Stimulated activated CD4-positive, alpha-beta T cell treated with anti-CD3 and anti-CD28 coated beads, Interleukin-2, amount 100 ng/mL, for 48 hours (primary cell): ENCODE measurements at places on chromosomes 7 and 10.

GRCh38 chr7:145224775-145225174 lies 388.9 kb upstream of the TPK1 start:
- DNase-seq, result no peak

DNA sequence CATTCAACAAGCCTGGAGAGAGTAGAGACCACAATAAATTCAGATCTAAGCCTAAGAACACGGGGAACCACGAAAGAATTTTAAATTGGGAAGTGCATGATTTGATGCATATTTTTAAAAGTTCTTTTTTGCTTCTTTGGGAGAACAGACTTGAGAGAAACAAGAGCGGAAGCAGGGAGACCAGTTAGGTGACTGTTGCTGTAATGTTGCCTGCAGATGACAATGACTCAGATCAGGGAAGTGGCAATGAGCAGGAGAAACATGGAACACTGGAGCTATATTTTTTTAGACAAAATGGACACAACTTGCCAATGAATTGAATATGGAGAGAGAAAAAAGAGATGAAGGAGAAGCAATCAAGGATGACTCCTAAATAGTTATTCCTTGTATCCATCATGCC lies 125.1 kb downstream of the RAPGEF5 start:
- DNase-seq, result no peak

DNA sequence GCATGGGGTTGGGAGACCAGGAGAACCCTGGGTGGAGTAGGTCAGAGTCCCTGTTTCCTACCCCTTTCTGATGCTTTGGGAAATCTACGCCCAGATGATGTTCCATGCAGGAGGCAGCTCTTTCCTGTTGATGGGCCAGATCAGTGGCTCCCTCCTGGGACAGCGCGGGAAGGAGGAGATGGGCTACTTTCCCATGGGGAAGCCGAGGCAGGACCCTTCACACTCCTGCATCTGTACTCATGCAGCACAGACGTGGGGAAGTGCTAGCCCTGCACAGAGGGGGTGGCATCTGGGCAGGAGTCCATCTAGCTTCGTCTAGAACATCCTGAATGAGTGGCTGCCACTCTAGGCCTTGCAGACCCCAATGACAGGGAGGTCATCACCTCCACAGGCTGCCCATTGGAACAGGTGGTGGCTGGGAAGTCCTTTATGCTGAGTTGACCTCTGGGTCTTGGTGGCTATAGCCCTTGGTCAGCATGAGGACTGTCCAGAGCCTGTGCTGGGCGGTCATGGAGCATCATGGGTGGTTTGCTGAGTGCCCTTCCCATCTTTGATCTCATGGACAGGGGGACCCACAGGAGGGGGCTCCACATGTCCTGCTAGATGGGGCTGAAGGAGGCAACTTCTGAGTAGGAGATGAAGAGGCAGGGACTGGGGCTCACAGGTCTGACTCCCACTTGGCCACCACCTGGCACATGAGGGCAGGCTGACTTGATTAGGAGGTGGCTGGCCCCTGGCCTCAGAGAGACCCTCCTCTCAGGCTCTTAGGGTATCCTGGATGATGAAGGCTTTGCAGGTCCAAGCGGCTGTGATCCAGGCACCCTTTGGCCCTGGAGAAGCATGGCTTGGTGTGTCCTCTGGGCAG lies 24.6 kb downstream of the RAMP3 start:
- no peak for DNase-seq

GRCh38 chr10:100913470-100913865 lies 705 bp downstream of the SLF2 start:
- DNase-seq, result no peak

DNA sequence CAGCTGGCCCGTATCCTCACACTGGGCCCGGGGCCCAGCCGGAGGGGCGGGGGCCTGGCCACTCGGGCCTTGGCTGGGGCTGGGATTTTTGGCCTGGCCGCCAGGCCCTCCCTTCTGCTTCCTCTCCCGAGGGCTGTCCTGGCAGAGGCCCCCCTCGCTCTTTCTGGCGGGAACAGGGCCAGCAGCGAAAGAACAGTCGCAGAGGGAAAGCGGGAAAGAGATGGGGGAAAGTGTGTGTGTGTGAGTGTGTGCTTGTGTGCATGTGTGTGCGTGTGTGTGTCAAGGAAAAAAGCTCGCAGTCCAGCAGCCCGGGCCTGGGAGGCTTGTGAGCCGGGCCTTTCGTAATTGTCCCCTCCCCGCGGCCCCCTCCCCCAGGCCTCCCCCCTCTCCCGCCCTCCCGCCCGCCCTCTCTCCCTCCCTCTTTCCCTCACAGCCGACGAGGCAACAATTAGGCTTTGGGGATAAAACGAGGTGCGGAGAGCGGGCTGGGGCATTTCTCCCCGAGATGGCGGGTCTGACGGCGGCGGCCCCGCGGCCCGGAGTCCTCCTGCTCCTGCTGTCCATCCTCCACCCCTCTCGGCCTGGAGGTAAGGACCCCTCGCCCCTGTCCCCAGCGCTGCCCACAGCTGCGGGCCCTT lies at the start of gene ELN:
ELN (plus strand) TSS at position 491 of the 638 bp plus-strand sequence; CDS start at position 506, 15 bp downstream.
- no peak for DNase-seq

DNA sequence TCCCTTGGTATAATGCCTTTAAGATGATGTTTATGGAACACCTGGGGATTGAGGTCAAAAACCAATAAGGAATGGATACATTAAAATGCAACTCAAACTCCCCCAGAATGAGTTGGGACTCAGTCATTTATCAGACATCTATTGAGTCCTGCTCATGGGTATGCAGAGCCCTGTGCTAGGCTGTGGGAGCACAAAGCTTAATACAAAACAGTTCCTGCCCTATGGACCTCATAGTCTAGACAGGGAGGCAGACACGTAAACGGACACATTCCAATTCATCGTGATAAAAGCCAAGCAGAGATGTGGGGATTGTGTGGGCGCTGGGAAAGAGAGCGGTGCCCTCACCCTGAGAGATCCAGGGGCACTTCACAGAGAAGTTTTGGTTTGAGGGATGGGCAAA lies 181.7 kb downstream of the PTEN start:
- DNase-seq, result no peak

GRCh38 chr7:127620406-127621233 lies 2.7 kb upstream of the PAX4 start:
- no peak for DNase-seq

DNA sequence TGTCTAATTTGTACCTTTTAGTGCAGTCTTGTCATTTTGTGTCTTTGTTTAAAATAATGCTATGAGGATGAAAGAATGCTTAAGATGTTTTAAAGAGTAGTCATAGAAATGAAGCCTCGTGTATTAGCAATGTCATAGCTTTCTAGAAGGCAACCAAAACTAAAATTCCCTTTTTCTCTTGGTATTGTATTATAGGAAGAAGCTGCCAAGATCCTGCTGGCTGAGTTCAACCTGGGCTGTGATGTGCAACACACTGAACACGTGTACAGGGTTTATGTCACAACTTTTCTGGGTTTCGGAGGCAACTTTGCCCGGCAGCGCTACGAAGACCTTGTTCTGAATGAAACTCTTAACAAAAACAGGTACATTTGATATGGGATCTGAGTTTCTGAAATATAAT lies 36.2 kb downstream of the COX15 start:
- no peak for DNase-seq

DNA sequence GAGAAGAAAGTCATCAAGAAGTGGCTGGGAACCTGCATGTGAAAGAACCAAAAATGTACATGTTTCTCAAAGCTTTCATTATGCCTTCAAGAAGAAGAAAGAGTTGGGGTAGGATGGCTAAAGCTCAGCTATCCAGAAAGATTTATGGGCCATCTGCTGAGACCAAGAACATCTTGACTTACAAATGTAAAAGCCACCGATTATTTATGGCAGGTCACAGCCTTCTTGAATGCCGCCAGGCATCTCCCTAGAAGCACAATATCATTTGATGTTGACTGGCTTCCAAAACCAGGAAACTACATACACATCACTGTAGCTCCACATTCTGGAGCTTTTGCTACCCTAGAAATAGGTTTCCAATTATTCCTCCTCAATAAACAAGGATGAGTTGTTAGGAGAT lies 254.2 kb upstream of the AOAH start:
- no peak for DNase-seq

GRCh38 chr7:13032576-13032975 lies 345.1 kb downstream of the ARL4A start:
- DNase-seq, result no peak

GRCh38 chr10:13564576-13564975 lies 22.2 kb upstream of the PRPF18 start:
- DNase-seq, result no peak

DNA sequence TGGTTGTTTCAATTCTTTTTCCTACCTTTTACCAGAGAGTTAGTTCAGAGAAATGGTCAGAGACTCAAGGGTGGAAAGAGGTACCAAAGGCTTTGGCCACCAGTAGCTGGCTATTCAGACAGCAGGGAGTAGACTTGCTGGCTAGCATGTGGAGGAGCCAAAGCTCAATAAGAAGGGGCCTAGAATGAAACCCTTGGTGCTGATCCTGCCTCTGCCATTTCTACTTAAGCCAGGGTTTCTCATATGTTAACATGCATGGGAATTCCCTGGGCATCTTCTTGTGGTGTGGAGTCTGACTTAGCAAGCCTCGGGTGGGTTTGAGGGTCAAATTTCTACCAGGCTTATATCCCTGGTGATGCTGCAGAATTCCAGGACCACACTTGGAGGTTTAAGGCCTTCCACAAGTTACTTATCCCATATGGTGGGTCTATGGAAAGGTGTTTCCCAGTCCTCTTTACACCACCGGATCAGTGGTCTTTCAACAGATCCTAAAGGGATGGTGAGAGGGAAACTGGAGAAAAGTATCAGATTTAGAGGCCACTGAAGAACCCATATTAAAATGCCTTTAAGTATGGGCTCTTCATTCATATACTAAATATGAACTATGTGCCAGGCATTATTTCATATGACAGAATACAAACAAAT lies 3.2 kb downstream of the IL6 start:
- DNase-seq, result no peak

DNA sequence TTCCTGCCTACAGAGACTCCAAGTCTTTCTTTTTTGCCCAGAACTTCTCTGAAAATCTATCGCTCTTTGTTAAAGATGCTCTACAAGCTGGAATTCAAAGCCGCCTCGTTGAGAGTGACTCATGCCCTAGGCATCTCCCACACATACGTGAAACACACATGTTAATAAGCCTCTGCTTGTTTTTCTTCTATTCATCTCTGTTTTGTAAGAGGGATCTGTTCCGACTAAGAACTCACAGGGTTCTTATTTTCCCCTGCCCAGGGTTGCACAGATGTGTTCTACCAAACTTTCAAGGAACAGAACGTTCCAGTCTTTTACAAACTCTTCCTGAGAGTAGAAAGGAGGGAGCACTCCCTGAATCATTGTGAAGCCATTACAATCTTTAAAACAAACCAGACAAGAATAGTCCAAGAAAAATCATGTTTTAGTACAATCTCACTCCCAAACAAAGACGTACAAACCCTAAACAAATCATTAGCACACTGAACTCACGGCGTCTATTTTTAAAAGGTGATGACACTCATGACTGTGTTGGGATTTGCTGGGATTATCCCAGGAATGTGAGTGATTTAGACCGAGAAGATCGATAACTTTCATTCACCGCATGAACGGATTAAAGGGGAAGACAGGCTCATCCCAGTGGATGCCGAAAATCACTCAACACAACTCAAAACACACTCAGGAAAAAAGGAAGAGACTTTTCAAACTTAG lies 55.3 kb upstream of the INPP5A start:
- no peak for DNase-seq

DNA sequence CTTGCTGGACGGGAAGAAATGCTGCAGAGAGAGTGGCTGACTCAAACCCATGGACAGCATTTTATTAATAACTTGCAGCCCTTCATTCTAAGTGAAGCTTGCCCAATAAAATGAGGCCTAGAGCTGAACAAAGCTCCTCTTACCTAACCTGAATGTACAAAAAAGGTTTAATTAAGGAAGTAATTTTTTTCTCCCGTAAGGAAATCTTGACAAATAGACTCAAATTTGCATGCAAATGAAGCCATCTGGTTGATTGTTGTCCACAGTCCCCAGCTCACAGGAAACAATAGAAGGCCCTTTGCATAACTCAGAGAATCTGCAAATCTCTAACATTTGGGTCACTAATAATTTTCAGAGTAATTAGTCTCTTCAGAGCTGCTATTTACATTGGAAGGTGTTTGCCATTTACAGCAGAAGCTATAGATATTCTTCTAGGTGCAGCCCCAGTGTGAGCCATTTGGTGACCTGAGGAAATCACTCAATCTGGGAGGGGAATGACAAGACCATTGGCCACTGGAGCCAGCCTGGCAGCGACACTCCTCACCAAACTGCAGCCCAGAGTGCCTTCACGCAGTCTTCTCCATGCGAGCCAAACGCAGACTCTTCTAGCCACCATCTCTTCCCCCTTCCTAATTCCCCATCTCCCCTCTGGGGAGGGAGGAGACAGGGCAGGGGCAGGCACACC lies 483.0 kb upstream of the C7orf33 start:
- no peak for DNase-seq

GRCh38 chr10:61271127-61271780 lies 181.9 kb downstream of the TMEM26 start:
- no peak for DNase-seq

GRCh38 chr10:43061760-43062159 lies 15.1 kb upstream of the RET start:
- no peak for DNase-seq

- no peak for DNase-seq
These were observed 65.7 kb downstream of the CRTAC1 start for GRCh38 chr10:97964748-97965147.

- no peak for DNase-seq
These were observed 32.1 kb upstream of the MDFIC start for GRCh38 chr7:114889646-114890285.

- DNase-seq, result no peak
These were observed at the start of gene LAMB1 for GRCh38 chr7:108002726-108003598. TSS of gene LAMB1 (minus strand) at chr7:108003161. CDS start at chr7:108002885, 276 bp downstream.

DNA sequence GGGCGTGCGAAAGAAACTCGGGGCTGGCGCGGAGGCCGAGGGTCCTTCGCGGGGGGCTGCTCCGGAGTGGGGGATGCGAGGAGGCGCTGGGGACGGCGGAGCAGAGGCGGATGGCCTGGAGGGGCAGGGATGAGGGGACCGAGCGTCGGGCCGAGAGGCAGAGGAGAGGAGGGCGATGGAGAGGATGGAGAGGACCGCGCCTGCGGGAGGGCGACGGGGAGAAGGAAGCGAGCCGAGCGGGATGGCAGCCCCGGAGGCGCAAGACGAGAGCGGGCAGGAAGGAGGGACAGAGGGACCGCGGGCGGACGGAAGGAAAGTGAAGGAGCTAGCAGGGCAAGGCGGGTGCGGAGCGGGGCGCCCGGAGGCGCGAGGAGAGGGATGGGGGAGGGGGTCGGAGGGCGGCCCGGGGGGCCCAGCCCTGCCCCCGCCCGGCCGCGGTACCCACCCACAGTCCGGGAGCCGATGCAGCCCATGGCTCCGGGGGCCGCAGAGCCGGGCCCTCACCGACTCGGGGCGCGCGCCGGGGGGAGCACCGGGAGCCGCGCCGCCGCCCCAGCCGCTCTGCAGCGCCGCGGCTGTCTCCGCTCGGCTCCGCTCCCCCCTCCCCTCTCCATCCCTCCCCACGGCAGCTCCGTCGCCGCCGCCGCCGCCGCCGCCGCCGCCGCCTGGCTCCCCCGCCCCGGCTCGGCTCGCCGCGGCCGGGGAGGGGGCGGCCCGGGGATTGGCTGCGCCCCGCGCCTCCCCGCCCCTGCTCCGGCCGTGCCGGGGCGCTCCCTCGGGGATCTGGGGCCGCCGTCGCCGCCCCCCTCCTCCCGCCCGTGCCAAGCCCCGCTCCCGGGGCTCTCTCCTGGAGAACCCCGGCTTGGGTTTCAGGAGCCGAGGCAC lies at the start of gene FAM131B:
FAM131B (minus strand) TSS at position 583 of the 885 bp plus-strand sequence; CDS start at position 473, 110 bp downstream.
- no peak for DNase-seq
